Urothelium cell line (cell line): ENCODE measurements at places on chromosomes 12 and 14.

- no peak for DNase-seq
These were observed 788 bp downstream of the ENO2 start for GRCh38 chr12:6914947-6915788.

GRCh38 chr12:105813201-105813600, 325.6 kb downstream of the NUAK1 start:
- DNase-seq: no peak

DNA sequence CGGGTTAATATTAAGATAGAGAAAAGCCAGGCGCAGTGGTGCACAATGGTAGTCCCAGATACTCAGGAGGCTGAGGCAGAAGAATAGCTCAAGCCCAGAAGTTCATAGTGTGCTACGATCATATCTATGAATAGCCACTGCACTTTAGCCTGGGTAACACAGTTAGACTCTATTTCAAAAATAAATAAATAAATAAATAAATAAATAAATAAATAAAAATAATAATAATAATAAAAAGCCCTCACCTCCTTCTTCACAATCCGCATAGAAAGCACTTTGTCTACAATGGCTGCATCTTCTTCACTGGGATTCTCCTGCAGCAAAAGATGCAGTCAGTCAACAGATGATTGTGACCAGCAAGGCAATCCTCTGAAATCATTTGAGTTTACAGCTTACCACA, 31.5 kb upstream of the SUPT16H start:
- no peak for DNase-seq

GRCh38 chr14:26702721-26703230, 104.9 kb upstream of the NOVA1 start:
- no peak for DNase-seq

DNA sequence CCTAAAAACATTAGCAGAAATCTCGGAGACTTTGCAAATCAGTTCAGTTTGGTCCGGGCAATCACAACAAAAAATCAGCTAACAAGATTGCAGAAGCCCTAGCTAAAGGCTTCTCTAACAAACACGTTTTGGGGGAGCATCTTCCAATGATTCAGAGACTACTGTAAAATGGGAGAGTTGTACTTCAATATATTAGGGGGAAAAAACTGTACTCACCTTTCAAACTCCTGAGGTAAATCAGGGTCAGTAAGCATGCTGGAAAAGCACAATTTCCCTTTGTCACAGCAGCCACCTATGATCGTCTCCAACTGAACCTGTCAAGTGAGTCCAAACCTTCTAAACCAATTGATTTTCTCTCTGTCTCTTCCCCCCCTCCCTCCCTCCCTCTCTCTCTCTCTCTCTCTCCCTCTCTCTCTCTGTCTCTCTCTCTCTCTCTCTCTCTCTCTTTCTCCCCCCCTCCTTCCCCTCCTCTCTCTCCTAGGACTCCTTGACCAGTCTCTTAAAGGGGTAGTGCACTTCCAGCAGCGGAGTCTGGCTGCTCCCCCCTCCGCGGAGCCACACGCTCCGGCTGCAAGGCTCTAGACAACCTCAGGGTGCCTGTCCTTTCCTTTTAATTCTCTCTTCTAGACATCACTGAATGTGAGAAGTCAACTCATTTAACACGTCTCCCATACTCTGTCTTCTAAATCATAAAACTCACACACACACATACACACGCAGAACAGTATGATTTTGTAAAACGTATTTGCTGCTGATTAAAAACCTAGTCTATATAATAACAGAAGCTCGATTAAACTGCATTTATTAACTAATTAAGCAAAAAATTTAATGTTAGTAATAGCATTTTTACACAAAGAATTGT, at the start of gene SOX5:
TSS of gene SOX5 (minus strand) at position 323 of the 862 bp plus-strand sequence. CDS start at position 254, 69 bp downstream.
- DNase-seq: peak; percentile 73

GRCh38 chr12:67798768-67799167, 150.2 kb downstream of the DYRK2 start:
- no peak for DNase-seq

DNA sequence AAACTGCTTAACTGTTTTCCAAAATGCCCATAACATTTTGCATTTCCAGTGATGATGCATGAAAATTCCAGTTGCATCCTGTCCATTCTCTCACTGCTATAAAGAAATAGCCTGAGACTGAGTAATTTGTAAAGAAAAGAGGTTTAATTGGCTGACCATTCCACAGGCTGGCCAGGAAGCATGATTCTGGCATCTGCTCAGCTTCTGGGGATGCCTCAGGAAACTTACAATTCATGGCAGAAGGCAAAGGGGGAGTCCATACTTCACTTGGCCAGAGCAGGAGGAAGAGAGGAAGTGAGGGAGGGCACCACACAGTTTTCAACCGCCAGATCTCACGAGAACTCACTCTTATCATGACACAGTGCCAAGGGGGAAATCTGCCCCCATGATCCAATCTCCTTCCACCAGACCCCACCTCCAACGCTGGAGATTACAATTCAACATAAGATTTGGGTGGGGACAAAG, 18.2 kb upstream of the CLEC2D start:
- DNase-seq: no peak

DNA sequence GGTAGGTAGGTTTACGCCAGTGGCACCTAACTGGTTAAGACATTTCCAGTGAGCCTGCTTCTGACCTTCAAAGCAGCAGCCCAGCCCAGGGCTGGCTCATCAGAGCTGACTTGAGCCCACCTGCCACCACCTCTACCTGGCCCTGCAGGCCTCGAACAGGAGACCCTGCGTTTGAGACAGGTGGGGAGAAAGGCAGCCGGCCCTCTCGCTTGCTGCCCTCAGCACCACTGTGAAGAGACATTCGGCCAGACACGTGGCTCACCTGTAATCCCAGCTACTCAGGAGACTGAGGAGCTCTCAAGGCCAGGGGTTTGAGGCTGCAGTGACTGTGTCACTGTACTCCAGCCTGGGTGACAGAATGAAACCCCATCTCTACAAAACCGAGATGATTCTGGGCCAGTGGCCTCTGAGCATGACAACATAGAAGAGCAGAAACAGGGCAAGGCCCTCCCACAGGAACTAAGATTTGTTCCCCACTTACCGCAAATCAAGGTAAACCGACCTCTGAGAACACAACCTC, 74.2 kb downstream of the TESC start:
- DNase-seq: no peak

- DNase-seq: no peak
These were observed 583.7 kb upstream of the LRFN5 start for GRCh38 chr14:41022932-41023331.

GRCh38 chr12:24025153-24025798, 75.8 kb upstream of the SOX5 start:
- no peak for DNase-seq

DNA sequence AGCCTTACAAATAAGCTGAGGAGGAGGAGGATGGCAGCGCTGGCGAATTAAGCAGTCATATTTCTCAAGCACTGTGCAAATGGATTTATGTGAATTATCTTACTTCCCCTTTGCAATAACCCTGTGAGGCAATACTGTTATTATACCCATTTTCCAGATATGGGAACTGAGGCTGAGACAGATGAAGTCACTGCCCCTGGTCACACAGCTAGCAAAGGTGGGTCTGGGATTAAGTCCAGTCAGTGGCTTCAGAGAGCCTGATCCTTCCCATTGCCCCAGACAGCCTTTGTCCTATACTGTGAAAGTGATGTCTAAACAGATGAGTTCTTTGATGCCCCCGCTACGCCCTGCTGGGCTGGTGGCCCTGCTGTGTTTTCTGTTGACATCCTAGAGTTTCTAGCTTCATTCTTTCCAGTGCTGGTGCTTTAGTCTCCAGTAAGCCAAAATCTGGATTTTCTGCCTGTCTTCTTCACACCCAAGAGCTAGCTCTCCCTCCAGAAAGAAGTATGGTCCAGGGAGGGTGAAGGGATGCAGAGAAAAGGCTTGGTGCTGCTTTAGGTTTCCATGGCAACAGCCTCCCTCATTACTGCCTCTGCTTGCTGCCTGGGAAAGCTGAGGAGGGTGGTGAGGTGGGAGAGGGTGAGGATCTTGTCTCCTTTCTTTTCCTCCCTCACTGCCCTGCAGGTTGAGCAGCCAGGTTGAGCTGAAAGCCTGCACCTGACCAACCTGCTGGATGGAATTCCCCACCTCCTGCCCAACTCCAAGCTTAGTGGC, 30.7 kb downstream of the TMEM63C start:
- DNase-seq: no peak

- no peak for DNase-seq
These were observed 17.2 kb downstream of the ZFP36L1 start for GRCh38 chr14:68775614-68776126.
